ENCODE measurements at places on chromosomes 6 and 20. TPM values are rescaled to one million over a fixed set of nuclear protein-coding genes. Genes with fewer than 3 reads are reported as not detected.

Gene TRAPPC3L
- 0.33 TPM for total RNA-seq

Gene NRM
- total RNA-seq = 7.0 TPM

Gene SCAF8
- 35.1 TPM for total RNA-seq

Gene CRISP3
- not detected for total RNA-seq

Gene POU5F1
- total RNA-seq = not detected

Gene NKAIN4
- total RNA-seq = not detected

Gene NR2E1
- not detected for total RNA-seq

Gene MROH8
- 0.98 TPM for total RNA-seq

Gene MMP24
- 0.76 TPM for total RNA-seq

Gene EYS
- 3.2 TPM for total RNA-seq

Gene PDE7B
- total RNA-seq = 28.1 TPM

Gene BPIFB2
- total RNA-seq = not detected

Gene DZANK1
- total RNA-seq = 1.7 TPM

Gene GTSF1L
- total RNA-seq = not detected

Gene BANF2
- total RNA-seq = not detected

Gene MMP24OS
- 14.0 TPM for total RNA-seq

Gene KCNK16
- not detected for total RNA-seq

Gene ZNF76
- total RNA-seq = 22.3 TPM

Gene KCNQ5
- under 0.01 TPM for total RNA-seq

Gene TRIM31
- not detected for total RNA-seq

Gene PARD6B
- 0.57 TPM for total RNA-seq

Gene CNR1
- 1.3 TPM for total RNA-seq

Gene DLL1
- total RNA-seq = 3.2 TPM

Gene APOBEC2
- total RNA-seq = not detected

Gene LY6G6C
- not detected for total RNA-seq

Gene TTBK1
- not detected for total RNA-seq

Gene SLC44A4
- total RNA-seq = 0.29 TPM

Gene PERP
- total RNA-seq = 34.9 TPM

Gene DACT2
- not detected for total RNA-seq

Gene SMOC2
- not detected for total RNA-seq

Gene DPPA5
- not detected for total RNA-seq

Gene TENT5A
- 6.0 TPM for total RNA-seq

Gene PTGIS
- total RNA-seq = 5.9 TPM

Gene CD40
- total RNA-seq = 11.9 TPM

Gene HLA-DPA1
- total RNA-seq = 0.33 TPM

Gene GRM1
- not detected for total RNA-seq

Gene ETV7
- total RNA-seq = 0.33 TPM

Gene XKR7
- total RNA-seq = not detected

Gene PACRG
- not detected for total RNA-seq

Gene HDGFL1
- not detected for total RNA-seq

Gene CPXM1
- 0.19 TPM for total RNA-seq

Gene FAM83C
- total RNA-seq = not detected

Gene CLPSL1
- total RNA-seq = not detected

Gene SLA2
- total RNA-seq = not detected

Data from vein endothelial cell (primary cell).